NCI-H1092 treated with DMSO at 0.1 percent for 48 hours (cell line): ENCODE measurements at places on chromosomes 2 and 18.

DNA sequence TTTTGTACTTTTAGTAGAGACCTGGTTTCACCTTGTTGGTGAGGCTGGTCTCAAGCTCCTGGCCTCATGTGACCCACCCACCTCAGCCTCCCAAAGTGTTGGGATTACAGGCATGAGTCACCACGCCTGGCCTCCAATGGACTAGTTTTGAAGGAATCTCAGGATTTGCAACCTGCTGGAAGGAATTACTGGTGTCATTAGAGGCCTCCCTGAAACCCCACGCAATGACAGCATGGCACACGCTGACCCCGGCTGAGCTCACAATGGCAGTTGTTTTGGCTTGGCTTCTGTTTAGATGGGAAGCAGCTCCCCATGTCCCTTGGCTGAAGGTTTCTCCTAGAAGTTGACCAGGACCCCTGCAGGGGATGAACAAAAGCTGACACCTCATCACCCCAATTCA is 23.1 kb upstream of the COPS8 start:
- DNase-seq = no peak

DNA sequence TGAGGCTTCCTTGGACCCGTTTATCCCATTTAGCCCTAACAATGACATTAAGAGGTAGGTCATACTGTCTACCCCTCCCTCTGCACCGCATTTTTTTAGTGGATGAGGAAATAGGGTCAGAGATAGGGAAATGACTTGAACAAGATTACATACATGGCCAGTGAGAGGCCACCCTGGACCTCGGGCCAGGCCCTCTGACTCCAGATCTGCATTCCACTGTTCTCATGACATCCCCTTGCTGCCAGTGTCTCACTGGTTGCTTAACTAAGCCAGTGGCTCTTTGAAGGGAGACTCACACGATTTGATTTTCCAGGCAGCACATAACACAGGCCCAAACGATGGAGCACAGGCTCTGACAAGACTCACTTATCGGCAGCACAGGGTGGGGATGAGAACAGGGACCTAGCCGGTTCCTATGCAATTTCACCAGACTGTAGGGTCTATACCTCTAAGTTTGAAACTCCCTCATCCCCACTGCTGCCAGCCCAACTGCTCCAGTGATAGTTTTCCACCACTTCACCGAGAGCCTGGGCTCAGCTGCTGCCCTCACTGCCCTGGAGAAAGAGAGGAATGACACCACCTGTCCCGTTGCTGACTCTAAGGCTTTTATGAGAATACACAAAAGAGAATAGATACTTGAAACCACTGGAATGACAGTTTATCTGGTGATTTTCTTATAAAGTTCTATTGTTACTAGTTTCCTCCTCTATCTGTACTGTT is 82.5 kb downstream of the TMEM247 start:
- DNase-seq = no peak

GRCh38 chr2:173126819-173127218 is 51.2 kb downstream of the MAP3K20 start:
- no peak for DNase-seq

DNA sequence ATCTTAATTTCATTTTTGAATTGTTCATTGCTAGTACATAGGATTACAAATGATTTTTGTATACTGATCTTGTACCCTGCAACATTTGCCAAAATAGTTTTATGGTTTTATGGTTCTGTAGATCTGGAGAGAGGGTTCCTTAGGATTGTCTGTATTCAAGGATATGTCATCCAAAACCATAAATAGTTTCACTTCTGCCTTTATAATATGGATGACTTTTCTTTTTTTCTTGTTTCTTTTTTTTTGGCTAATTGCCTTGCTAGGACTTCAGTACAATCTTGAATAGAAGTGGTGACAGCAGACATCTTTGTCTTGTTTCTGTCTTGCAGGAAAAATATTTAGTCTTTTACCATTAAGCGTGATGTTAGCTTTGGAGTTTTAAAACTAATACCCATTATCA is 383.9 kb upstream of the HS6ST1 start:
- no peak for DNase-seq

DNA sequence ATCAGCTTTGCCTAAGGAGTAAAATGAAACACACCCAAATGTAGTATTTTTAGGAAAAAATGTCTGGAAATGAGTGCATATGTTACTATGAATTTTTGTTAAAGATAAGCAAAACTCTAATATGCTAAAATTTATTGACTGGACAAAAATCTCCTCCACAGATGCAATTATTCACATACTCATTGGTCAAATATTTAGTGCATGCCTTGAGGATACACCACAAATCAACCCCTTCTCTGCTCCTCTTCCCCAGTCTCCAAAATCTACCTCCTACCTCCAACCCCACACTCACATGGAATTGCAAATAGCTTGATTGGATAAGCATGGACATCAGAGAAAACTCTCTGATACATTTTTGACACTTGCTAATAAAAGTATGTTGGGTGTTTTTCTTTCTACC is 95.6 kb upstream of the CDC42EP3 start:
- no peak for DNase-seq

DNA sequence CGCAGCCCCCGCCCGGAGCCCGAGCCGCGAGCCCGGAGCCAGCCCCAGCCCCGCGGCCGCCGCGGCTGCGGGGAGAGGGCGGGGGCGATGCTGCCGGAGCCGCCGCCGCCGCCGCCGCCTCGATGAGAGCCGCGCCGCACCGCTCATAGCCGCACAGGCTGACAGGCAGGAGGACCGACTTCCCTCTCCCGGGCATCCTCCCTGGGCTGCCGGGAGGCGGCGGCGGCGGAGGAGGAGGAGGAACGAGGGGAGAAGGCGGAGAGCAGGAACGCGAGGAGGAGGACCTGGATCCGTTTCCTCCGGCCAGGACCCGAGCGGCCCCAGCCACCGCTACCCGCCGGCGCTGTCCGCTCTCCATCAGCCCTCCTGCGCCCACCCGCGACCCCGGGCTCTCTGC is 370 bp downstream of the KLHL29 start:
- no peak for DNase-seq

DNA sequence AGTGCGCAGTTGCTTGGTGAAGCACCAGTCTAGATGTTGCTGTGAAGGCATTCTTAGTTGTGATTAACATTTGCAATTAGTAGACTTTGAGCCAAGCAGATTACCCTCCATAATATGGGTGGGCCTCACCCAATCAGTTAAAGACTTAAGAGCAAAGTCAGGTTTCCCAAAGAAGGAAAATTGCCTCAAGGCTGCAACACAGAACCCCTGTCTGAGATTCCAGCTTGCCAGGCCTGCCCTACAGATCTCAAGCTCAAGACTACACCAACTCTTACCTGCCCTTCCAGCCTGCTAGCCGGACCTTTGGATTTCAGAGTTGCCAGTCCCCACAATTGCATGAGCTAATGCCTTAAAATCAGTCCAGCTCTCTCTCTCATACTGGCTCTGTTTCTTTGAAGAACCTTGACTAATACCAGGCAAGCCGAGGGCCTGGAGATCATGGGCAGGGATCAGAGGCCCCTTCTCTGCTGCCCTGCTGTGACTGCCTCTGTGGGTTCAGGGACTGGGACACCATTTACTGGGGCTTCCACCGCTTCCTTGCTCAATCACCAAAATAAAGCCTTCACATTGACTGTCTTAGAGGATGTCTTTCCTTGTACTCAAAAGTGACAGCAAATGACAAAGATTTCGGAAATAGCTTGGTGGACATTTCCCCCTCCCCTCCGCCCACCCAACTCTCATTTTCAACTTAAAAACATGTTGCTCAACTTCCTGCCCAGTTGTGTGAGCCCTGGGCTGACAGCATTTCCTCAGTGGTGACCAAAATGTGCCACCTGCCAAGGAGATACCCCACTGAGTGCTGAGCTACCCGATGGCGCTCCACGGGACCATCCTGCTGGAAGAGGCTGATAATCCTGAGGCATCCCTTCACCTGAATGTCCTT is 86.7 kb downstream of the GALNT14 start:
- no peak for DNase-seq

- no peak for DNase-seq
These were observed 10.6 kb downstream of the NCKAP5 start for GRCh38 chr2:133557614-133558013.

DNA sequence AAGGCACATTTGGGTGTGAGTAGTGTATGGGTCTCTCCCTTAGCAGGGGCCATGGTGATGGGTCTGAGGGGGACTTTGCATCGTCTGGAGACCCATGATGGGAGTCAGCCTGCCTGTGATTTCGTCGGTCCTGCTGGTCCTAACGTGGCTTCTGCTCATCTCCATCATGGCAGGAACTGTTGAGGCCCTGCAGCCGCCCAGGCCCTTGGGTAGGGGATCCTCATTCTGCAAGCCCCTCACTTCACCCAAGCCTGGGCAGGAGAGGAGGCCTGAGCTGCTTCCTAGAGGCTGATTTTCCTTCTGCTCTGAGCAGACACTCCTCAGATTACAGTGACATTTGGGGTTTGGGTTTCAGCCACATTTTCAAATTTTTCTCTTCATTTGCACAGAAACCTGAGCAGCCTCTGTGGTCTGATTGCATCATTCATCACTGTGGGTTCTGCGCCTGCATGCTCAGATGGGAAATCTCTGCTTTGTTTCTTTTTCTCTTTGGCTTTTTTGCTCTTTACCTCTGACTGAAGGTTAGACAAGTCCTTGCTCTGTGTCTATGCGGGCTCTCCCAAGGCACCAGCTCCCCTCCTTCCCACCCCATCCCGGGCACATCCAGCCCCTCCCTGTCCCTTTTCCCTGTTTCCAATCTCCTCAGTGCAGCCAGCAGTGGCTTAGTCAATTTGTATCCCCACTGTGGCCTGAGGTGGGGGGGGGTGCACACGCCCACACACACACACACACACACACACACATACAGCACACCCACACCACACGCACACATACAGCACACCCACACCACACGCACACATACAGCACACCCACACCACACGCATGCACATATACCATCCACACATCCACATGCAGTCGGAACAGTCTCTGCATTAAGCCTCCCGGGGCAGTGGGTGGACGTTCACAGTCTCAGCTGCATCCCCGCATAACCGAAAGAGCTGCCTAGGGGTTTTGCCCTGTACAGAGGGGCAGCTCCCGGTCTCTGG is 305.4 kb upstream of the HS6ST1 start:
- DNase-seq = no peak

GRCh38 chr2:186610785-186611184 is 20.9 kb downstream of the ITGAV start:
- DNase-seq = no peak

GRCh38 chr2:15812187-15812780 is 128.1 kb upstream of the MYCN start:
- no peak for DNase-seq

- DNase-seq = no peak
These were observed 56.7 kb upstream of the DSC1 start for GRCh38 chr18:31219395-31219794.

DNA sequence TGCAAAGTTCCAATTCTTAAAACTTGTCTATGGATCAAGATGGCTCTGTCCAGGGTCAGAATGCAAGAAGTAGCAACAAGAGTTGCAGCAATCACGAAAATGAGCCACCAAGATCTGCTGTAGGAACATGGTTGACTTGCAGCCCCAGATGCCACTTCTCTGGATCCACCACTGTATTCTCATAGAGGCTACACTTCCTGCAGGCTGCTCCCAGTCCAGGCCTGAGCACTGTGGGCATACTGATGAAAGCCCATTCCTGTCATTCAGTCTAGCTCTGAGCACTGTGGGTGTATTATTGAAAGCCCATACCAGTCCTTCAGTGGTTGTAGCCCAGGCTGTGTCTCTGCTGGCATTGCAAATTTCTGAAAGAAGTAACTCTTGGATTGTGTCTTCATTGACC is 213.9 kb upstream of the AGAP1 start:
- no peak for DNase-seq
